Stimulated activated CD4-positive, alpha-beta T cell treated with anti-CD3 and anti-CD28 coated beads, Interleukin-12 subunit alpha, Interleukin-12 subunit beta, amount 100 ng/mL, for 48 hours (primary cell): ENCODE measurements at places on chromosomes 12 and 14.

DNA sequence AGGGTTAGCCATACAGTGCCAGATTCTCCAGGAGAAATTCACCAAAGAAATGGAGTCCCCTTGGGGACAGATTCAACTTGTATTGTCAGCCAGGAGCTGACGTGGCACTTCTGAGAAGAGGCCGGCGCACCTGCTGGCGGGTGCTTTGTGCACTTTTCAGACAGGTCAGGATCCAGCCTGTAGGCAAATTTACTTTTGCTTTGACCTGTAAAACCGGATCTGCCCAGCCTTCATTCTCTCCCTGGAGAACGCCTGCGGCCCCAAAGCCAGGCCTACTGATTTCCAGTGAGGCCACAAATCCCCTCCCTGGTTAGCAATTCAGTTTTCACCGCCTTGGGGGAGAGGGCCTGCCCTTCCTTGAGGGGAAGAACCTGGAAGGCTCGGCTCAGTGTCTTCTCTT, 17.4 kb downstream of the P2RX4 start:
- DNase-seq = no peak

DNA sequence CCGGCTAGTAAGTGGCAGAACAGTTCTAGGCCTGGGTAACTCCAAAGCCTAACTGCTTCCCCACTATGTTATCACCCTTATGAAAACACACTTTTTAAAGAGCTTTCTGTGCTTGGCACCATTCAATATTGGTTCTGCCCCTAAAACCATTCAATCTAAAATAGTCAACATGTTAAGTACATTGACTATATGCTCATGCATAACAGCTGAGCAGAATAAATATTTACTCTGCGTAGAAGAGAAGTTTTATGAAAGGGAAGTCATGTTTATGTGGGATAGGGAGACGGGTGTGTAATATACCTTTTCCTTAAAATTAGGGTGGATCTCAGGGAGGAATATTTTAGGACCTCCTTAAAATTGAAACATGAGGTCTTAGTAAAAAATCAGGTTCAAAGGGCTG, 80.5 kb downstream of the SAMD4A start:
- no peak for DNase-seq

DNA sequence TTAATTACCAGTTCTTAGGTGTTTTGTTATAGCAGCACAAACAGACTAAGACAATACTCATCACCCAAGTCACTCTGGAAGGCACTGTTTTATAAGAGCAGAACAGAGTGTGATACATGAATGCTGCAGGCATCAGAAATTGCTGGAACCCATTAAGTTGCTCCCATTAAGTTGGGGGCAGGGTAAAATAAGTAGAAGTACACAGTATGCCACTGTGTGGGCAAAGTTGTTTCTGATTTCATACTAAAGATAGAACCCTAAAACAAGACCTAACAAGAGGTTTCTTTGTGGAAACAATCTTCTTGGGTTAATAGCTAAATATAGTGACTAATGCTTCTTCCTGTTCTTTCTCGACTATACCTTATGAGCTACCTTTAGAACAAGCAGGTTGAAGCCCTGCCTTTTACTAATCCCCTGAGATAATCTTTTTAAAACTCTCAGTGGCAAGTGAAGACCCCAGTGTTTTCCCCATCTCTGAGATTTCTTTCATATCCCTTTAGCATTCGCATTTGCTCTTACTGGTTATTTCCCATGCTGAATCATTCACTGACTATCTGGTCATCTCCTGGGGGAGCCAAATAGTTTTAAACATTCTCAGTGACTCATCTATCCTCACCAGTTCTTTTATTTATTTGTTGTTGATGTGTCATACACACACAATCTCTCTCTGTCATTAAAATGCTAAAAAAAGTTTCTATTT, 52.3 kb downstream of the SOCS2 start:
- no peak for DNase-seq

GRCh38 chr14:104547998-104548700, 31.4 kb upstream of the C14orf180 start:
- no peak for DNase-seq

- no peak for DNase-seq
Measured at GRCh38 chr12:72025524-72025923, 86.9 kb downstream of the TPH2 start.

GRCh38 chr12:9237286-9237685, 29.1 kb upstream of the PZP start:
- no peak for DNase-seq

GRCh38 chr14:97709552-97709951, 912.4 kb downstream of the VRK1 start:
- no peak for DNase-seq

DNA sequence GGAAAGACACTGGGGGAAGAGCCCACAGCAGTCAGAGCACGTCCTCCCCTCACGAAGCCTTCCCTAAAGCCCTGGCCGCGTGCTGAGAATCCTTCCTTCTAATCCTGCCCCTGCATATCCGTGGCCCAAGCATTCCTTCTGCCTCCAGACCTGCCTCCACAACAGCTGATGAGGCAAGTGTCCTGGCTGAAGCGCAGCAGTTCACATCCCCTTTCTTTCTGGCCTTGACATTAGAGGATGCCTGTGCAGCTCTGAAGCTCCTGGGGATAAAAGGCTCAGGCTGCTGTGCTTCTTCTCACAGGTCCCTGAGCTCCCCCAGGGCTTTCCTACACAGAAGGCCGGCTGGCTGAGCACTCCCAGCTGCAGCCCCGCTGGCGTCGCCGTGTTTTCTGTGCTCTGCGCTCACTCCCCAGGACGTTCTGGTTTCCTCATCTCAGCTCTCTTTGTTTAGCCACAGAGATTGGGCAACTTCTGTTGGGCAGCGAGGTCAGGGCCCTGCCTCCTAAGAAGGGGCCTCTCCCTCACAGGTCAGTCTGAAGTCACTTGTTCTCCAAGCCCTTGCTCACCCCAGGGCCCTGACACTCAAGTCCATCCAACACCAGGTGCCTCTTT, 45.8 kb downstream of the NINJ2 start:
- no peak for DNase-seq
